Esophagus mucosa (tissue), 1 donor: ENCODE measurements at places on chromosomes 16 and 17. TPM values are rescaled to one million over a fixed set of nuclear protein-coding genes. Genes with fewer than 3 reads are reported as not detected.

DNA sequence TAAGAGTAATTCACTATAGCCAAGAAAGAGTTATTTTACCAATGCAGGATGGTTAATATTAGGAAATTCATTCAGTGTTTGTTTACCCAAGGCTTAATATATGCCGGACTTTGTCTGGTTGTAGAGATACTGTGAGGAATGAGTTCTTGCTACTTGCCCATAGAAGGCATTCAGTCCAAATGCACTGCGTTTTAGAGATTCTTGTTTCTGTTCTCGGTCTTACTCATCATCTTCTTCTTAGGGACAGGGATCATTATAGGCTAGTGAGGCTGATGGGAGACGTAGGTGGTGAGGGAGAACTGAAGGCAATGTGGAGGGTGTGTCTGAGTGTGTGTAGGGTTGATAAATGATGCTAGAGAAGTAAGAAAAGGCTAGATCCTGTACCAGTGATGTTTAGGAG is 90.7 kb downstream of the OR1D5 start:
- peak; percentile 16 for ATAC-seq

DNA sequence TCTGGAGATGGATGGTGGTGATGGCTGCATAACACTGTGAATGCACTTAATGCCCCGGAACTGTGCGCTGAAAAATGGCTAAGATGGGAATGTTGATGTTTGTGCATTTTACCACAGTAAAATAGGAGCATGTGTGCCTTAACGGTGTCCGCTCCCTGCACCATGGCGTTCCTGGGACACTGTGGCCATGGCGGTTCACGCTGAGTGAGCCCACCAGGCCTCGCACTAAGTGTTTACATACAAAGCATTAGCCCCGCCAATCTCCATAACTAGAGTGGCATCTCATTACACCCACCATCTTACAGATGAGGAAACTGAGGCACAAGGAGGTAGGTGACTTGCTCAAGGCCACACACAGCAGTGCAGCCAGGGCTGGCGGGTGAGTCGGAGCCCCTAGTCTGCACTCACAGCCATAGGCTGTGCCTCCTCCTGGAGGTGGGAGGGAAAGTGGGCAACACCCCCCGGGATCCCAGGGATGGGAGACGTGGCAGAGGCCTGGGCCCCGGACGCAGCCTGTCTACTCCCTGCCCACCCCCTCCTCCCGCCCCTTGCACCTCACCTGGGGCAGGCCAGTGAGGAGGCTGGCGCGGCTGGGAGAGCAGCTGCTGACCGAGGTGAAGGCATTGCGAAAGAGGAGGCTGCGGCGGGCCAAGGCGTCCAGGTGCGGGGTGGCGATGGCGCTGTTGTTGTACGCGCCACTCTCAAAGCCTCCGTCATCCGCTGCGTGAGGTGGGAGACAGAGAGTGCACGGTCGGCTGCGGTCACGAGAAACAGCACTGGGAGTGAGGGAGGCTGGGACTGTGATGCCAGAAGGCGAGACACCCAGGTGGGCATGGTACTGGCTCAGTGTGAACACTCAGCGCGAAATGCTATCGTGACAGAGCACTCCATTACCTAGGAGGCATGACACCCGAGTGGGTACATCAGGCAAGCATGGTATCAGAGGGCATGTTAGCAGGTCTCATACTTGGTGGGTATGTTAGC is 3.4 kb downstream of the SGSH start:
- no peak for ATAC-seq

HOXB2 gene
- total RNA-seq: 14.1 TPM

ZPBP2 gene
- total RNA-seq: not detected

OR3A3 gene
- not detected for total RNA-seq
